ENCODE measurements at places on chromosomes 12 and 14. TPM values are rescaled to one million over a fixed set of nuclear protein-coding genes. Genes with fewer than 3 reads are reported as not detected.

GRCh38 chr12:118073768-118074167 is 12.8 kb upstream of the WSB2 start:
- no peak for DNase-seq

SLC5A8 gene
- not detected for total RNA-seq

DNA sequence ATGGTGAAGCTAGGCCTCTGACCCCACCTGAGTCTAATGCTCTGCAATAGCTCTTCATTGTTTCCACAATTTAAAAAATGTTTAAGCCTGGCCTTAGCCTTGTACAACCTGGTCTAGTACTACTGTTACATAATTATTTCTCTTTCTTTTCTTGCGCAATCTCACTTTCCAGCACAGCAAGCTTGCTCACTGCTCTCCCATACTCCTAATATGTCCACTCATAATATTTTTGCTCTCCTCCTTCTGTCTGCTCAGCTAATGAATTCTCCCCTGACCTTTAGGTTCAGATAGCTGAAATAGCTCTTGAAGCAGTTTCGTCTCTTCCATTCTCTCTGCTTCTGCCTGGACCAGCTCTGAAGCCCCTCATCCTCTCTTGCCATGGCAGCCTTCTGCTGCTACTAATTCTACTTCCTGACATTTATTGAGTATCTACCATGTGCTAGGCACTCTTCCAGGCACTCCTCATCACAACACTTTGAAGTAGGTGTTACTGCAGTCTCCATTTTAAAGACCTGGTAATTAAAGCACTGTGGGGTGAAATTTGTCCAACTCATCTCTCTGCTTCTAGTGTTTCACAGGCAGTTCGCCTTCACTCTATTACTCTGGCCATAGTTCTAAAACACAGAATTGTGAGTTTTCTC is 2.8 kb upstream of the SLC48A1 start:
- no peak for DNase-seq

DNA sequence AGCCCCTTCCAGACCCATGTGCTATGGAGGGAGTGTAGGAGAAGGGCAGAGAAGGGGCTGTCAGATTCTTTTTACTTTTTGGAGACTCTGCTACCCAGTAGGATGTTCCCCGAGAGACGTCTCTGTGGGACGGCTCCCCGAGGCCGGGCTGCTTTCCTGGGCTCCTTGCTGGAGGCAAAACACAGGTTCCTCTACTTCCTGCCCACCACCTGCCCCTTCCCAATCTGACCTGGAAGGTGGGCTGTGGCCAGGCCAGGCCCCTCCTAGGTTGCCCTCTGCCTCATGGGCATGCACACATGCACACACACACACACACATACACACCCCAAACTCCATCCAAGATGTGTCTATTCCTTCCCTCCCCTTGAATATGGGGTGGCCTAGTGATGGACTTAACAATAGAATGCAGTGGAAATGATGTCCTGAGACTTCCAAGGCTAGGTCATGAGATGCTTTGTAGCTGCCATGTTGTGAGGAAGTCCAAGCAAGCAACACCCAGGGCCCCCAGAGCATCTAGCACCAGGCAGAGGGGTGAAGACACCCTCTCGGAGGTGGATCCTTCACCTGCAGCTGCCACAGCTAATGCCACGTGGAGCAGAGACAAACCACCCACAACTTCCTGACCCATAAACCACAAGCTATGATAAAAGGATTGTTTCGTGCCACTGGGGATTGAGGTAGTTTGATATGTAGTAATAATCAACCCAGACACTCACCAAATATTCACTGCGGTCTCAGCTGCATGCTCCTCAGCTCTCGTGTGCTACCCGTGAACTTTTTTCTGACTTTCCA is 1.6 kb upstream of the ASB2 start:
- DNase-seq: no peak

DNA sequence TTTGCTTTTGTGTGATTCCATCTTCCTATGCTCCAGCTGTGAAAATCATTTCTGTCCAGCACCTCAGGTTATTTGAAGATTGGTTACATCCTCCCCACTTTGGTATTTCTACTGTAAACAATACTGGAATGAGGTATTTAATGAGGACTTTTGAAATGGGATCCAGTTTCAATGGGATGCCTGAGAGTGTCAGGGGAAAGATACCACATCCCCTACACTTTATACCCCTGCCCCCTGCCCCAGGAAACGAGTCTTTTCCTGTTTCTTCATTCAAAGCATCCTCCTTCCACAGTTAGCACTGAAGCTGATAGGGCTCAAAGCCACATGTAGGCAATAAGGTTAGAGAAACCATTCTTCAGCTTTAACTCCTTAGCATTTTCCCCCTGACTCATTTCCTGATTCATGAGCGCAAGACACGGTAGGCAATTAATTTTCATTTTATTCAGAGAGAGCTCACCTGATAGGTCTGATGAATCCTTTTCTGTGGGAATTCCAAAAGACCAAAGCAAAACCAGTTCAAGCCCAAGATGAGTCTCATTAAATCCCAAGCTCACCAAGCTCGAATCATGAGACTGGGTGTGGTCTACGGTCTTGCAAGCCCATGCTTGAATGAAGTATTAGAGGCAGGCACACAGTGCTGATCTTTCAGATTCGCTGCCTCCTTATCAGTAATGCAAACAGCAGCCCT is 143.6 kb upstream of the CRY1 start:
- DNase-seq: no peak

DNA sequence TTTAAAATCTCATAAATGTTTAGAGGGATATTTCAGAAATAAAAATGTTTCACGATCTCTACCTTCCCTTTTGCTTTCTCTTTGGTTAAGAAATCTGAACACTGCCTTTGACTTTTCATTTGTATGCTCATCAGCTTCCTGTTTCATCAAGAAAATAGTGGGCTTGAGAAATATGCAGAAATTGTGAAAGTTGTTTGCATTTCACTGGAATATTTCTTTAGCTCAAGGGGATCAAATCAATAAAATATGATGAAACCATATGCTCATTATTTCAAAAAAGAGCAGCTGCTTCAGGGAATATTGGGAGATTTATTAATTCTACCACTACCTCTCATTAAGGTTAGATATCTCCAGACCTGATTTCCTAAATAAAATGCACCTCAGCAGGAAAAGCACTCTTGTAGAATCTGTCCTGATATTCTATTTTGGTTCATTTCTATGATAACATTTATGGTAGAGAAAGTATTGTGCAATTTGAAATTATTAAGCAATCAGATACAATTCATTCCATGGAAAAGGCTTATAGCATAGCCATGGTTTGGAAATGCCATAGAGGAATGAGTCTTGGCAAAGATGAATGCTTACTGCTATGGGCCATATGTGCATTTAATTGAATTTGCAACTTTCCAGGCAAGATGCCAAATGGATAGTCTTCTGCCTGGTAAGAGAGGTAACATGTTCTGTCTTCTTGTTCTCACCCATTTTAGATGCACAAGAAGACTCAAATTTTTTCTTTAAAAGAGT is 212.6 kb upstream of the SLC16A7 start:
- DNase-seq: no peak

- DNase-seq: no peak
These were observed 257.1 kb downstream of the EFCAB11 start for GRCh38 chr14:89697281-89698060.

ANKS1B gene
- total RNA-seq: 30.0 TPM

GRCh38 chr12:15299947-15300346 is 22.4 kb upstream of the PTPRO start:
- no peak for DNase-seq

GRCh38 chr14:67575684-67576083 is 24.4 kb downstream of the PIGH start:
- no peak for DNase-seq

SMOC1 gene
- 2.9 TPM for total RNA-seq

FERMT2 gene
- total RNA-seq: 310 TPM

SERPINA10 gene
- total RNA-seq: not detected

LGR5 gene
- total RNA-seq: 0.65 TPM

LRFN5 gene
- 0.94 TPM for total RNA-seq

DNA sequence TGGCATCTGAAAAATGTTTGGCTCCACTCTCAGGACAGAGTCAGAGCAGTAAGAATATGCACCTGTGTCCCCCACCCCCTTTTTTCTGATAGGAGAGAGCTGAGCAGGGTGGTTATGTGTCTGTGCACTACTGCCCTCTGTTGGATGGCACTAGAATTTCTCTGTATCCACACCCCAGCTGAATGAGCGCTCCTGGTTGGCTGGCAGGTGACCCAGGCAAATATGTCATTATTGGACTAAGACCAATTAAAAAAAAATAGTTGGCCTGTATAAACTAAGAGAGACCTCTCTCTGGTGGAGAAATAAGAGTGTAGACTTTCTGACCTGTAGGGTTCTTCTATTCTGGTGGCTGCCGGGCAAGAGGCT is 107.0 kb downstream of the PTCSC3 start:
- DNase-seq: no peak

DNA sequence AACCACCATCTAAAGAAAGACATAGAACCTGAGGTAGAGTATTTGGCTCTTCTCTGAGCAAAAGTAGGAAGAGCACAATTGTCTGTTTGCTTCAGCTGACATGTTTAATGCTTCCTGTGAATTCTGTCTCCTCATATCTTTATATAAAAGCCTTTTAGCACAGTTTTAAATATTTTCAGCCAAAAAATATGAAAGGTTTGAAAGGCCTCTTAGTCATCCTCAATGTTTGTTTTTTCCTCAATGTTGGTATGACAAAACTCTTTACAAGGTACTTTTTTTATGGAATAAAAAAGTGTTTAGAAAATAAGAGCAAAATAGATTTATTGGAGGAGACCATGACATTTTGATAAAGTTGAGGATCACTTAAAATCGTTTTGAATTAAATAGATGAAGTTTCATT is 360.9 kb downstream of the NAV3 start:
- DNase-seq: no peak

DNA sequence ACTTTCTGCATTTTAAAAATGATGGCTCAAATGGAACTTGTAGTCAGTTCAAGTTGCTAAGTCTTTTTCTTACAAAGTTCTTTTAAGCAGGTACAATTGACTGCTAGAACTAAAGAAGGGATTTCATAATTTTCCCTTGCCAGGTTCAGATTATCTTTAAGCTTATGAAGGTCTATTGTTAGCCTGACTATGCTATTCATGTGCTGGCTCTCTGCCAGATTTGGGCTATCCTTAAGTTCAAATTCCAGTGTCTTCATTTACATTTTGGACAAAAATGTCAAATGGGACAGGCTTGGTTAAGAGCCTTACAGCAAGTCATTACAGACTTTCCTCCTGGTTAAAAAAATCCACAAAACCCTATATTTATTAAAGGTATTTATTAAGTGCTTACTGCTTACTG is 42.3 kb downstream of the INSM2 start:
- DNase-seq: no peak

DNA sequence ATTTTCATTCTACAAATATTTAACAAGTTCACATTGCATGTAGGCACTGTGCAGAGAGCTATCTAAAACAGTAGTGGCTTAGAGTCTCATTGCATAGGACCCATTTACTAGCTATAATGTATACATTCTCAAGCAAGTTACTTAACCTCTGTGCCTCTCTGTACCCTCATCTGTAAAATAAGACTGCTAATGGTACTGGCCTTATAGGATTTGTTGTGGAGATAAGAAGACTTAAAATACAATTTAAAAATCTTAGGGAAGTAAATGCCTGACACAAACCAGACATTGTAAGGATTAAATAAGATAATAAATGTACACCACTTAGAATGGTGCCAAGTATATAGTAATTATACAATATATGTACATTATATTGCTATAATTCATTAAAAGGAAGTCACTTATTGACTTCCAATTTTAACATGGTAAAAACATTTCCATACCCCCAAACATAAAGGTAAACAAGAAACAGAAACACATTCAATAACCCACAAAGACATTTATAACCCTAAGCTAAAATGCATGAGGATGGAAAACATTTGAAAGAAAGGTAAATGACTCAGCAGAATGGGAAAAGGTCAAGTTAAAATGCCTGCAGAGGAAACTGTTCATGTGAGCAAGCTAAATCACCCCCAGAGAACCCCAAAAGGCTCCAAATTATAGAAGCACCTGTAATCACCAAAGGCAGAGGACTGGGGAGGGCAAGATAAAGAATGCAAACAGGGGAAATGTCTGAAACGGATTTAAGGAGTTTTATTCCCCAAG is 30.8 kb downstream of the RPS6KA5 start:
- no peak for DNase-seq

- DNase-seq: no peak
These were observed 15.3 kb downstream of the MAP3K12 start for GRCh38 chr12:53483979-53484377.
